Activated CD8-positive, alpha-beta memory T cell treated with anti-CD3 and anti-CD28 coated beads for 48 hours (primary cell): ENCODE measurements at places on chromosomes 5 and 9.
A peak's percentile ranks its signal among the peaks of the same experiment; 100 is the strongest.

- DNase-seq: no peak
Observed at GRCh38 chr9:37148181-37148580, 27.8 kb downstream of the ZCCHC7 start.

DNA sequence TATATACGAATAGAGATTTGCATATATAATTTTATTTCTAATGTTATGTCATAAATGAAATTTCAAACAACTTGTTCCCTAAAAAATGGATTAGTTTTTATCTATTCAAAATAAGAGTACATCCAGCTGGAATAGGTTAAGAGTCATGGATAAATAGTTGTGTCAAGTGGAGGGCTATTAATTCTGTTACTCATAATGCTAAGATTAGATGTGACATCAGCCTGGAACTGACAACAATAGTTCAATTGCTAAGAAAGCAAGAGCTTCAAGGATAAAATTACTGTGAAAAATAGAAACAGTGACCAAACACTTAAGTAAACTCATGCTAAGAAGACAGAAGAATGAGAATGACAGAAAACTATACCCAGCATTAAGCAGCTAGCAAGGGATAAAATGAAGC lies 92.2 kb upstream of the CDH9 start:
- DNase-seq: no peak

- no peak for DNase-seq
Observed at GRCh38 chr5:150766251-150766650, 7.4 kb upstream of the DCTN4 start.

GRCh38 chr5:102794047-102794446 lies 38.9 kb downstream of the PAM start:
- no peak for DNase-seq

DNA sequence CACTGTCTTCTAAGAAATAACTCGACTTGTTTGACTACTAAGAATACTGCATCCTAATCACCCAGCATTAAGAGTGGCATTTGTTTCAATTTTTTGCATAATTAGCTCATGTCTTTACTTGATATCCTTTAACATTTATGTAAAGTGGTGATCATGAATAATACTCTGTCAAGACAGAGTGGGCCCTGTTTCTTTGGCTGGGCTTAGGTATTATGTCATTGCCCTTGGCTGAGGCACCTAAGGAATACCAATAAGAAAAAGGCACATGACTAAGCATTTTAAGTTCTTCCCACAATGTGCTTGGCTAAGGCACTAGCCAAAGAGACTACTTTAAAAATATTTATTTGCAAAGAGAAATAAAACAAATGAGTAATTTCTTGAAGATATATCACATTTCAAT lies 308.1 kb downstream of the CTNND2 start:
- DNase-seq: no peak

DNA sequence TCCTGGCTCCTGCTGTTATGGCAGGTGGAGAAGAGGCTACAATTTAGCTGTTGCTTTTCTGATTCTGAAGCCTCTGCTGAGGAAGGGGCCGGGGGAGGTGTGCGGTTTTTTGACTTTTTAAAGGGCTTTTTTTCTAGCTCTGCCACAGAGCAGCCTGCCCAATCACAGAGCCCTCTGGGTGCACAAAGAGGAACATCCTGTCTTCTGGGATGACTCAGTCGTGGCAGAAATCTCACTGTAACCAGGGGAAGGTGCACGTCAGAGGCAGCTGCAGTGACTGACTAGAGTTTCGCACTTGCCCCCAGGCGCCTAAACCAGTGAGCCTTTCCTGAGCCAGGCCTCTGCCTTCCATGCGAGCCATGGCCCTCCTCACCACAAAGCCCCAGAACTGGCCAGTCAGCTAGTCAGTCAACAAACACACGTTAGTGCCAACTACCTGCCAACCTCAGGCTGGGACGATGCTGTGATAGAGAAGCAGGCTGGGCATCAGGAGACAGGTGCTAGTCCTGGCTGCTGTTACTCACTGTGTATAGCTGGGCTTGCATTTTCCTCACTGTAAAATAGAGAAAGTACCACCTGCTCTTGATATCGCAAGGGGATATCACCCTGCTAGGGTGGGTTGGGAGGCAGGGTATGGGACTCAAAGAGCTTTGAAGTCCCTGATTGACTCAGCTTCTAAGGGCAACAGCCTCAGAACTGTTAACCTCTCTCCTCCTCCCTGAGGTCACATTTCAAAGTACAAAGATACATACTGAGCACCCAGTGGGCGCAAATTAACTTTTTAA lies 2.2 kb downstream of the AKNA start:
- DNase-seq: no peak

DNA sequence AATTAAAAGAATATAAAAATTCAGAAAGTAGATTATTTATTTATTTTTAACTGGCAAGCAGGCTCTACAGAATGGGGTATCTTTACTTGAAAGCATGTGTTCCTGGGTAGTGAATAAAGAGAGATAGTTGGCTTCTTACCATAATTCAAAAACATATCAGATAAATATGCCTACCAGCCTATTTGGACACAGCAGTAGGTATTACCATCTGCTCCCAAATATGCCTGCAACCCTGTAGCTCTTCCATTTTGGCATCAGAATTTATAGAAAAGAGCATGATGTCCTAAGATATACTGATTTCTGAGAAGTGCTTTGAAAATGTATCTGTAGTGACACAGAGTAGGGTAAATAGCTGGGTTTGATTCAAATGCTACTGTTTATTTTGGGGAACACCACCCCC lies 1300.5 kb upstream of the DMAC1 start:
- DNase-seq: no peak

DNA sequence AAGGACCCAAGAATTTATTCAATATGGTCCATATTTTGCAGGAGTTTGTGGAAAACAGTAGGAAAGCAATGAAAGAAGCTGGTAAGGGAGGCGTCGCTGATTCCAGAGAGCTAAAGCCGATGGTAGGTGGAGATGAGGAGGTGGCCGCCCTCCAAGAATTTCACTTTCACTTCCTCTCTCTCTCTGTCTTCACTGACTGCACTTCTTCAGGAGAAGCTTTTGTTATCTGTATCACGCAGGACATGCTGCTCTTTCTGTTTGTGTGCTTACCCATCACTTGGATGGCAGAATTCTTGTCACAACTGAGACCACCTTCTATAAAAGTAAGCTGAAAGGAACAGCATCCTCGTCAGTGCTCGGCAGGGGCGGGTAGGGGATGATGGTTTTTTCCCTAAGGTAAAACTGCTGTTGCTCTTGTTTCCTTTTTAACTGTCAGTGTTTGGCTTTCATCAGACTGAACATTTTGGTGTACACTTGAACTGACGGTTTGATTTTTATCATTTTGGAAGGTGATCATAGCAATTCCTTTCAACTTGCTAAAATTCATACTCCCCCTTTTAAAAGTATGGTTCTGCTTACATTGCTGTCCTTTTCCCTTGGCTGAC lies 62.4 kb upstream of the FSD1L start:
- peak; percentile 3 for DNase-seq

DNA sequence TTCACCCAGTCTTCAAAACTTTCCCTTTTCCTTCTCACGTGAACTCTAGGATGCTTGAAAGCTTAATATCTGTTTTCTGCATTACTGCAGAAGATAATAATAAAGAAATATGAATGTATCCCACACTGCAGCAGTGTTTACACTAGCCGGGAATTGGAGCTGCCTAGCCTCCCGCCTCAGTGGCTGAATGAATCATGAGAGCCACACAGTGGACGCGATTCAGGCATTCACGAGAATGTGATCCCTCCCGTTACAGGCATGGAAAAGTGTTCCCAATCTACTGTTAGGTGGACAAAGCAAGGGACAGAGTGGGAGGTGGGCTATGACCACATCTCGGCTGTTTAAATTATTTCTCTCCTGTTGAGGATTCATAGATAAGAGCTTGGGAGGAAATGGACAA lies 69.4 kb upstream of the CTSL start:
- no peak for DNase-seq

- DNase-seq: no peak
Observed at GRCh38 chr5:142860270-142860669, 90.1 kb downstream of the ARHGAP26 start.

- DNase-seq: no peak
Observed at GRCh38 chr9:81633952-81634854, 55.1 kb downstream of the TLE1 start.

DNA sequence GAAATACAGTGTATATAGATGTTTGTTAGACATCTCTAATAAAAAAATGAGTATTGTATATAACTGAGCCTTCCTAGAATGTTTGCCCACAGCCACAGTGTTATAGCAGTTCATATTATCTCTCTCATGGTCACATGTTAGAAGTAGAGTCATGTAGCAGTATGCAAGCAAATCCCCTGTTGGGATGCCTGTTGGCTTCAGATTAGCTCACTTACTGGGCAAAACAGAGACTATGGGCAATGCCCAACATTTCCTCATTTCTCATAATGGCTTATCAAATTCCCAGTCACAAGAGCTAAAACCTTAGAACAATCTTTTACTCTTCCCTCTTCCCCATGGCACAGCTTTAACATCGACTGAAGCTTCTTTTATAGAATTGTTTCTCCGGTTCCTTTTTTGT lies 27.0 kb upstream of the PDCD1LG2 start:
- no peak for DNase-seq

DNA sequence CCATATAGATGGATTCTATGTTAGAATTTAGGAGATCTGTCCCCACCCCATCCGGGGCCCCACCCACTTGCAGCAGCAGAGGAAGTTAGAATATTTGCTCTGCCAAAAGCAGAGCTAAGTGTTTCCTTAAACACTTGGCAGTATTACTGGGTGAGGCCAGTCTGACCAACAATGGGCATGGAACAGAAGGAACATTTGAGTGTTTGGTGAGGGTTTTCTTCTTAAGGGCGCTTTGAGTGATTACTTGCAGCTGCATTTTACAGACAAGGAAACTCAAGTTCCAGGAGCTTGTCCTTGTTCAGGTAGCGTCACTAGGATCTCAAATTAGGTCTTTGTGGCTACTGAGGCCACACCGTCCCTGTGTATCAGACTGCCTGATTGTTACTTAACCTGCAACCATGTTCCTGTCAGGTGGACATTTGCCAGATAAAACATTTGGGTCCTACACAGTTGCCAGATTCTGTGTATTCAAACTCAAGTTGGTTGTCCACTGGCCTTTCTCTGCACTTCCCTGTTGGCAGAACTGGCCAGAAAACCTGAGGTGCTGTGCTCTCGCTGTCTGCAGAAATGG lies 59.3 kb downstream of the SLC46A2 start:
- DNase-seq: no peak
